Ascending aorta (tissue), 2 donors: ENCODE measurements at places on chromosomes 7 and 10. TPM values are rescaled to one million over a fixed set of nuclear protein-coding genes. Genes with fewer than 3 reads are reported as not detected.

DNA sequence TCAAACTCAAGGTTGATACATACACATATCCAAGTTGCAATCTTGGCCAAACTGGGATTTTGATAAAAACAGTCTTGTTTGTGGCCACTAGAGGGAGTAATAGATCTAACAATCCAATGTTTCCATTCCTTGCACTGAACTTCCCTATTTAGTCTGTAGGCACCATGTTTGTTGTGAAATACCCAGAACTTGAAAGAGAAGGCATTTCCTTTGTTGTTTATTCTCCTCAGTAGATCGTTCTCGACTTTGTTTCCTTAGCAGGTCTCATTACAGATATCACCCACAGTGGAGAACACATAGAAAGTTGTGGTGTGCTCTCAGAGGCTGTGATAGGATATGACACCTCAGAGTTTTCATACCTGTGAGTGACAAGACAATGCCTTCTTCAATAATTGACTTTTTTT, 70.3 kb upstream of the MXI1 start:
- H3K36me3 ChIP-seq: peaks cover 13% of the 10 kb centered on the region
- H3K4me3 ChIP-seq: no peak overlapping the region
- H3K4me1 ChIP-seq: peaks cover 15% of the 10 kb centered on the region
- H3K27me3 ChIP-seq: no peaks in the 10 kb centered on the region
- DNase-seq: no peak

The NUTM2B gene
- total RNA-seq: 4.5 TPM

GRCh38 chr10:26365681-26366358, 72.3 kb upstream of the APBB1IP start:
- DNase-seq: no peak
- H3K4me3 ChIP-seq: no peak overlapping the region
- H3K27ac ChIP-seq: no peak overlapping the region
- H3K4me1 ChIP-seq: no peaks in the 10 kb centered on the region
- H3K27me3 ChIP-seq: no peaks in the 10 kb centered on the region

- H3K36me3 ChIP-seq: peaks cover 40% of the 10 kb centered on the region
- H3K27ac ChIP-seq: no peak overlapping the region
- H3K4me1 ChIP-seq: no peaks in the 10 kb centered on the region
- DNase-seq: no peak
These were observed 21.0 kb downstream of the PPA1 start for GRCh38 chr10:70212277-70212676.

The SLC26A5 gene
- not detected for total RNA-seq

DNA sequence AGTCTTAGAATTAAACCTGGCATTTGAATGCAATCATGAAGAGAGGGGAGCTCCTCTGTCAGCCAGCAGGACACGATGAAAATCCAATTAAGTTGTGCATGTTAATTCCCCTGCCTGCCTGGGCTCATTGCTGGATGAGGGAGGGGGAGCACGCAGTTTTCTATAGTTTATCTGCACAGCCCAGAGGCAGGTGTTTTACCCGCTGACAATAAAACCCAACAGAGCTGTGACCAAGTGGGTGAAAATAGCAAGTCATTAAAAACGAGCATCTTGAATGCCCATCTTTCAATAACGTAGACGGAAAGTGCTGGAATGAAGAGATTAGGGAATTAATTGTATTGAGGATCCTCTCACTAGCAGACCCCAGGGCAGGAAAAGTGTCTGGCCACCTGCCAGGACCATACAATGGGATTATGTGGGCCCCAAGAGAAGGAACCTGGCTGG, 100.1 kb upstream of the FAM20C start:
- H3K4me1 ChIP-seq: peaks cover 21% of the 10 kb centered on the region
- no peak for DNase-seq
- H3K27ac ChIP-seq: no peak overlapping the region

DNA sequence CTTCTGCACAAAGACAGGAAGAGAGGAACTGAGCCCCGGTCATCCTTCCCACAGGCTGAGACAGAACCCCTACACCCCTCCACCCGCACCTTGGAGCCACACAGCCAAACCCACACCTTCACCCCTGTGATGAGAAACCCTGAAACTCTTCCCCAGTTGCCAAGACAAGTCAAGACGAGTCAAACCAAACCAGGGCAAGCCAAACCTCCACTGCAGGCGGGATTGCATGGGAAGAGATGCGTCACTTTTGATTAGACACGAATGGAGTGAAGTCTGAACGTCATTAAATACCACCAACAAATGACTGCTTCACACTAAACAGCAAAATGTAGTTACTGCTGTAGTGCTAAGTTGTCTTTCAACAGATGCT, 73.8 kb downstream of the PRPF18 start:
- H3K27ac ChIP-seq: no peak overlapping the region
- peaks cover 24% of the 10 kb centered on the region for H3K36me3 ChIP-seq
- H3K27me3 ChIP-seq: no peaks in the 10 kb centered on the region
- no peaks in the 10 kb centered on the region for H3K4me1 ChIP-seq

DNA sequence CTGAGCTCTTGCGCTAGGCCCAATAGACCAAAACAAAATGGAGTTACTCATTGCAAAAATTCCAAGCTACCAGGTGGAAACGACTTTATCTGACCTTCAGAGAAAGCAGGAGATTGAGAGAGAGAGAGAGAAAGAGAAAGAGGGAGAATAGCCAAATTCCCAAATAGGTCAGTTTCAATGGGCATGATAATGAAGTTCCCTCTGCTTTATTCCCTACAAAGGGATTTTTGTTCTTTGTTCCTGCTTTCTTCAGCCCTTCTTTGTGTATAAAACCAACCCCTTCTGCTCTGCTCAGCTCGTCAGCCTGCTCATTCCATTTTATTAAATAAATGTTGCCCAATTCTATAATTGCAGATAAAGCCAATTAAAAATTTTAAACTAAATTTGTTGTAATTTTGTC, 45.0 kb upstream of the GPR37 start:
- H3K27ac ChIP-seq: no peak overlapping the region
- no peaks in the 10 kb centered on the region for H3K27me3 ChIP-seq
- no peak overlapping the region for H3K4me3 ChIP-seq
- no peak for DNase-seq
- H3K4me1 ChIP-seq: no peaks in the 10 kb centered on the region

DNA sequence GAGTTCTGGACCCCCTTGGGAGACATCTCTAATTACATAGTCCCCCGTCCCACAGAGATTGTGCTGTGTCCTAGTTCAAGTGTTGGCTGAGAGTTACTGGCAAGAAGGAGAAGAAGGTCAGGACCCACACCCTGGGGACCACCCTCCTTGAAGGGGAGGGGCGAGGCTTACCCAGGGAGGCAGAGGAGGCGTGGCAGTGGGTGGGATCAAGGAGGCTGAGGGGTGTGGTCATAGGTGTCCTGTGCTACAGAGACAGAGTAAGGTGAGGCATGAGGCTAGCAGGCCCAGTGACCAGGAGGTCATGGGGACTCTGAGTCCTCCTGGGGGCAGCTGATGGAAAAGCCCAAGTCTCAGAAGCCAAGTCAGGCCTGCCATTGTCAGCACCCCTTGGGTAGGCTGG, 29.4 kb upstream of the ADCYAP1R1 start:
- no peaks in the 10 kb centered on the region for H3K27me3 ChIP-seq
- H3K4me1 ChIP-seq: no peaks in the 10 kb centered on the region
- H3K4me3 ChIP-seq: no peak overlapping the region
- no peaks in the 10 kb centered on the region for H3K36me3 ChIP-seq
- H3K27ac ChIP-seq: no peak overlapping the region
- no peak for DNase-seq

DNA sequence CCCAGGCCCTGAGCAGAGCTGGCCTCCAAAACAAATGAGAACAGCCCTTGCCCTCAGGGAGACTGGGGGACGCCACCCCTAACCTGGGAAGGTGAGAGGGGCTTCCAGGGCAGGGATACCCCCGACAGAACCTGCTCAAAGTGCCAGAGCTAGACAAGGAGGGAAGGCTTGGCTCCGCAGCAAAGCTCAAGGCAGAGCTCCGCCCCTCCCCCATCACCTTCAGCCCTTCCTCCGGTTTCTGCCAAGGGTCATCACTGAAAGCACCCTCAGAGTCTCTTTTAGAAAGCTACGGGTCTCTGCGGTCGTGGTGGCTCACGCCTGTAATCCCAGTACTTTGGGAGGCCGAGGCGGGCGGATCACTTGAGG, 73.4 kb upstream of the CUX1 start:
- H3K4me3 ChIP-seq: peak overlapping the region; percentile 63
- DNase-seq: no peak
- H3K36me3 ChIP-seq: no peaks in the 10 kb centered on the region
- no peak overlapping the region for H3K27ac ChIP-seq
- H3K27me3 ChIP-seq: no peaks in the 10 kb centered on the region
